ENCODE measurements at places on chromosomes 5 and 9.

- DNase-seq = no peak
Observed at GRCh38 chr5:127909066-127909465, 174.5 kb upstream of the SLC12A2 start.

DNA sequence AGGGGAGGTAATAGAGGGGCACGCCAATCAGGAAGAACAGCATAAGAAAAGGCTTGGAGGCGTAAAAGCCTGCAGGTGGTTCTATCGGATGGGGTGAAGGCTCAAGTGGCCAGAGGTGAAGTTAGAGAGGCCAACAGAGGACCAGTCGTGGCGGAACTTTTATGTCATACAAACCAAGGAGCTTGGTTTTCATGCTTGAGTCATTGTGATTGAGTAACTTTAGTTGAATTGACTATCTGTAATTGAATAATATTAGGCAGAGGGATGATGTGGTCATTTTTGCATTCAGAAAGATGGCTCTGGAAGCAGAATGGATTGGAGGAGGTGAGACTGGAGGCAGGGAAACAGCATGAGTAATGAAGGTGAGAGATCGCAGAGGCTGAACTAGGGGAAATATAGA lies 7.2 kb upstream of the SPINK4 start:
- DNase-seq = no peak

- no peak for DNase-seq
Observed at GRCh38 chr9:14326264-14326826, 12.4 kb upstream of the NFIB start.

DNA sequence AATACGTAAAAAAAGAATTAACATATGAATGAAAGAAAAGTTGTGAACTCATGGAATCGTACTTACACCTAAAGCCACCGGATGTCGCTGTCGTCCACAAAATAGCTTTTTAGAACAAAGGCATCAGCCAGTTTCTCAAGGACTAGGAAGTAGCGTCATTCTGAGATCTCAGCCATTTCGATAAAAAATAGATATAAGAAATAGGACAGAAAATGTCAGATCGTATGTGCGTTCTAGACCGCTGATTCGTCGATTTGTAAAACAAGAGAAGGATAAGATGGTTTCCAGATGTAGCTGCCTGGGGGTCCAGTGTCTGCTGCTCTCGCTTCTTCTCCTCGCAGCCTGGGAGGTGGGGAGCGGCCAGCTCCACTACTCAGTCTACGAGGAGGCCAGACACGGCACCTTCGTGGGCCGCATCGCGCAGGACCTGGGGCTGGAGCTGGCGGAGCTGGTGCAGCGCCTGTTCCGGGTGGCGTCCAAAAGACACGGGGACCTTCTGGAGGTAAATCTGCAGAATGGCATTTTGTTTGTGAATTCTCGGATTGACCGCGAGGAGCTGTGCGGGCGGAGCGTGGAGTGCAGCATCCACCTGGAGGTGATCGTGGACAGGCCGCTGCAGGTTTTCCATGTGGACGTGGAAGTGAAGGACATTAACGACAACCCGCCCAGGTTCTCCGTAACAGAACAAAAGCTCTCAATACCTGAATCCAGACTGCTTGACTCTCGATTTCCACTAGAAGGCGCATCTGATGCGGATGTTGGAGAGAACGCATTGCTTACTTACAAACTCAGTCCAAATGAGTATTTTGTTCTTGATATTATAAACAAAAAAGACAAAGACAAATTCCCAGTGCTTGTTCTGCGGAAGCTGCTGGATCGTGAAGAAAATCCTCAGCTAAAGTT lies at the start of gene PCDHA10:
Gene PCDHA10, plus strand, starts transcription at position 126 of the 903 bp plus-strand sequence. Its CDS starts 152 bp downstream, at position 278.
- DNase-seq = no peak

DNA sequence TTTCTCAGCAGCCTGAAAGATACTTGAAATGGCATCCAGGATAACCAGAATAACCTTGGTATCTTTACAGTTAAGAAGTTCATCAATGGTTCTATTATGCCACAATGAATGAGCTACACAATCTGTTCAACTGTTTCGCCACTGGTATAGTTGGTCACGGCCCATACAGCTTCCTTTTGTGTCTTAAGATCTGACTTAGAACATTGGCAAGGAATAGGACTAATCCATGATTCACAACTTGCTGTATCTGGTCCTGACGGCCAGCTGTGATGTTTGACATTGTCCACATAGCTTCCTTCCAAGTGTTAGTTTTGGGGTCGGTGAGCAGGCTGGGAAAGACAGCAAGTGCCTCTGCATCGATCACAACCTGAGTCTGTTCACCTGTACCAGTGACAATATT lies 113.3 kb upstream of the RAD23B start:
- no peak for DNase-seq

DNA sequence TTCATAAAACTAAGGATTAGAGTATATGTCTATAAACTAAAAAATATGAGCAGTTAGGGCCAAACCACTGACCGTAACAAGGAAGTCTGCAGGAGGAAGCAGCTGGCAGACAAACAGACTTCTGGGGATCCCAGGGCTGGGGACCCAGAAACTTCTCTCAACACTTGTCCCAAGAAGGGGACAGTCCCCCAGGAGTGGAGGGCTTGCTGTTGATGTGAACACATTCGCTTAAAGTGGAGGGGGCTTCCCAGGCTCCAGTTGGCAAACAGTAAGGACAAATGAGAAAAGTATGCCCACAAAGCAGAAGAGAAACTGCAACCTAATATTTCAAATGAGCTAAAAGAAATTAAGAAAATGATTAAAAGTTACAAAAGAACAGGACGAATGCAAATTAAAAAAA lies 83.7 kb downstream of the PDE8B start:
- DNase-seq = no peak

GRCh38 chr9:129501771-129502319 lies 119.1 kb downstream of the C9orf50 start:
- DNase-seq = no peak

GRCh38 chr9:113543982-113544303 lies 80.4 kb downstream of the RGS3 start:
- no peak for DNase-seq

DNA sequence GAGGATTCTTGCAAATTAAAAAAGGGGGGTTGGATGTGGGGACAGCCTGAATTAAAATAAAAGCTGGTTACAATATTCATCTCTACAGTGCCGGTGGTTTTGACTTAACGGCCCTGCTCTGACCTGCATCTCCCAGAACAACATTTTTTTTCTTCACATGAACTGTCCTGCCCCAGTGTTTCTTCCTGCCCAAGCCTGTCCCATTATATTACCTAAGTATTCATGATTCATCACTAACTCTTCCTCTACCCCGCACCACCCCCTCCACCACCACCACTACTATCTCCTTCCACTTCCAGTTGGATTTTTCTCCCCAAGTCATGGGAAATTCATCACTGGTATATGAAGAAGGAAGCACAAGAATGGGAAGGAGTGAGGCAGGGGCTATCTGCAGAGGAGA lies 90.1 kb downstream of the ZFAND5 start:
- no peak for DNase-seq

GRCh38 chr5:142382186-142382585 lies 57.4 kb upstream of the SPRY4 start:
- DNase-seq = no peak

- DNase-seq = no peak
Observed at GRCh38 chr9:111178331-111179055, 140.2 kb upstream of the LPAR1 start.

- no peak for DNase-seq
Observed at GRCh38 chr9:86637515-86637914, 283.3 kb upstream of the TUT7 start.

GRCh38 chr5:147750065-147750464 lies 32.5 kb downstream of the JAKMIP2 start:
- DNase-seq = no peak

DNA sequence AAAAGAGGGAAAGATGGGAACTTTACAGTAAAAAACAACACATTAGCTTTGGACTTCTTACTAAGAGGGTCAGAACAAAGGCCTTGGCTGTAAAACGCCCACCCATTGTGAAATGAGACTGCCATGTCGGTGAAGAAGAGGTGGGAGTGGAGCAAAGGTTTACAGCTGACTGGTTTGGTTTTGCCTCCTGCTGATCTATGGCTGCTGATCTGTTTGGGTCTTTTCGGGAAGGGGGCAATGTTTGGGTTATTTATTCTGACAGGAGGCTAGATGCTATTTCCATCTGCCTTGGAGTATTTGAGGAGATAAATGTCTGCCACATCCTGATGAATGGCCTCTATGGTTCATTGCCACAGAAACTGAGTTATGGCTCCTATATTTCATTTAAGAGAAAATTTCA lies 408.7 kb downstream of the TLE4 start:
- no peak for DNase-seq

DNA sequence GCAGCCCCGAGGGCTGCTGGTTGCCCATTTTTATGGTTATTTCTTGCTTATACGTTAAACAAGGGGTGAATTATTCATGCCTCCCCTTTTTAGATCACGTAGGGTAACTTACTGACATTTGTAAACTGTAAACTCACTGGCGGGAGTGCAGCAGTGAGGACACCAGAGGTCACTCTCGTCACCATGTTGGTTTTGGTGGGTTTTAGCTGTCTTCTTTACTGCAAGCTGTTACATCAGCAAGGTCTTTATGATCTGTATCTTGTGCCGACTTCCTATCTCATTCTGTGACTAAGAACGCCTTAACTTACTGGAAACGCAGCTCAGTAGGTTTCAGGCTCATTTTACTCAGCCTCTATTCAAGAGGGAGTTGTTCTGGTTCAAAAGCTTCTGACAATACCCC lies 155.0 kb upstream of the PRDM9 start:
- DNase-seq = no peak

GRCh38 chr5:141695627-141696215 lies 13.7 kb upstream of the ARAP3 start:
- DNase-seq = no peak

- no peak for DNase-seq
Observed at GRCh38 chr5:73442996-73443627, 5.5 kb downstream of the FOXD1 start.

- no peak for DNase-seq
Observed at GRCh38 chr9:134640506-134641172, 964 bp upstream of the COL5A1 start.
